Stimulated activated CD4-positive, alpha-beta T cell treated with anti-CD3 and anti-CD28 coated beads, Interleukin-12 subunit alpha, Interleukin-12 subunit beta, amount 100 ng/mL, for 24 hours (primary cell): ENCODE measurements at places on chromosomes 7 and 10.

DNA sequence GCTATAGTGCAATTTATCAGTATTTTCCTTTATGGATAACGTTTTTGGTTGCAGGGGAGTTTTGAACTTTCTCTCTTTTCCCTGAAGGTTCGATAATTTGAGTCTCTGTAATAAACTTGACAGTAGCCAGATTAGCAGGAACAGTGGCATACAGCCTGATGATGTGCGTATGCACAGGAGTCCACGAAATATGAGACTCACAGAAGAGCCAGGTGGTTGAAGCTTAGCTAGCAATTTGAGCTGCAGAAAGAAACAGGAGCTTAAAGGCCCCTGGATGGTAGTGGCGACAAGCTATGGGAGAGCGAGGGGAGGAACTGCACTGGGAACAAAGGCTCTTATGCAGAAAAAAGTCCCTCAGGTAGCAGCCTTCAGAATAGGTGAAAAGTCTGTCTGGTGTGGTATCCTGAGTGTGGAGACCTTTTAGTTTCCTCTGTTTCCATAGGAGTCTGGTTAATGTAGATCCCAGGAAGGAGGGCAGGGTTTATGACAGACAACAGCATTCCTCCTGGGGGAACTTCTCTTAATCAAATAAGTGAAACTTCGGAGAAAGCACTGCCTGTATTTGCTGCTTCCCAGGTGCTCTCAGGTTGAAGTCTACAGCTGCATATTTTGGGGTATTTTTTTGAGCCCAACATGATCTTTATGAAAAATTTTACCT, 32.7 kb downstream of the FANK1 start:
- DNase-seq = no peak

DNA sequence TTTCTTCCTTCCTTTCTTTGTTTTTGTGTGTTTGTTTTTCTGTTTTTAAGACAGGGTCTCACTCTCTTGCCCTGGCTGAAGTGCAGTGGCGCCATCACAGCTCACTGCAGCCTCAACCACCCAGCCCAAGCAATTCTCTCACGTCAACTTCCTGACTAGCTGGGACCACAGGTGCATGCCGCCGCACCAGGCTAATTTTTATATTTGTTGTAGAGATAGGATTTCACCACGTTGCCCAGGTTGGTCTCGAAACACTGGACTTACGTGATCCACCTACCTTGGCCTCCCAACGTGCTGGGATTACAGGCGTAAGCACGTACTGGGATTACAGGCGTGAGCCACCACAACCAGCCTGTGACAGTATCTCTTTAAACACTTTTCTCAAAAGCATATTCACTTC, 120.7 kb downstream of the DKK1 start:
- no peak for DNase-seq

- DNase-seq = no peak
Measured at GRCh38 chr7:38428041-38428440, 154.6 kb upstream of the TARP start.

DNA sequence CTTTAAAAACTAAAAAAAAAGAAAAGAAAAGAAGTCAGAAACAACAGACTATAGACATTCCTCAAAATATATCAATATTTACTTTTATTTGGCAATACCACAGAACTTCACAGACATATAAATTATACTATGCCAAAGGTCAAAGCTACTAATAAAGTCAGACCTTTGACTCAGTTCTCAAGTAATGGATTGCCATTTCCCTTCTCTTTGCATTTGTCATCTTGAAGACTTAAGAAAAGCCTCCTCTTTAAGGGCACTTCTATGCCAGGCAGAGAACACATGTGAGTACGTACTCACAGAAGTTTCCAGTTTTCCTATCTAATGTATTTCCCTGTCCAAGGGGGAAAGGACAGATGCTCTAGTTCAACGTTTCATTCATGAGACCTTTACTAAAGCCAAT, 37.6 kb downstream of the TNPO3 start:
- no peak for DNase-seq

- no peak for DNase-seq
Measured at GRCh38 chr10:38102880-38103279, 8.7 kb downstream of the ZNF37A start.

GRCh38 chr10:29479081-29479925, 155.5 kb downstream of the SVIL start:
- no peak for DNase-seq

GRCh38 chr7:52758356-52758755, 277.1 kb upstream of the POM121L12 start:
- no peak for DNase-seq

DNA sequence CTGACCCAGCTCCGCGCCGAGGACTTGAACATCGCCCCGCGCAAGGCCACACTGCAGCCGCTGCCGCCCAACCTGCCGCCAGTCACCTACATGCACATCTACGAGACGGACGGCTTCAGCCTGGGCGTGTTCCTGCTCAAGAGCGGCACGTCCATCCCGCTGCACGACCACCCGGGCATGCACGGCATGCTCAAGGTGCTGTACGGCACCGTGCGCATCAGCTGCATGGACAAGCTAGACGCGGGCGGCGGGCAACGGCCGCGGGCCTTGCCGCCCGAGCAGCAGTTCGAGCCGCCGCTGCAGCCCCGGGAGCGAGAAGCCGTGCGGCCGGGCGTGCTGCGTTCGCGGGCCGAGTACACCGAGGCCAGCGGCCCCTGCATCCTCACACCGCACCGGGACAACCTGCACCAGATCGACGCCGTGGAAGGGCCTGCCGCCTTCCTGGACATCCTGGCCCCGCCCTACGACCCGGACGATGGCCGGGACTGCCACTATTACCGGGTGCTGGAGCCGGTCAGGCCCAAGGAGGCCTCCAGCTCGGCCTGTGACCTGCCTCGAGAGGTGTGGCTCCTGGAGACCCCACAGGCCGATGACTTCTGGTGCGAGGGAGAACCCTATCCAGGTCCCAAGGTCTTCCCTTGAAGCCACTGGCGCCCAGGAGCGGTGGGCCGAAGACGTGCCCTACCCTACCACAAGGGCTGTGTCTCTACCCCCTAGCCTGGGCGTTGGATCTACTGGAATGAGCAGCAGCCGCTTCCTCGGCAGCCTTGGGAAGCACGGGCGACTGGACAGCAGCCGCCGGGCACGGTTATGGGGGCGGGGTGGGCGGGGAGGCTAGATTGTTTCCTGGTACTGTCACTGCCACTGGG, 945 bp downstream of the ADO start:
- DNase-seq = no peak

DNA sequence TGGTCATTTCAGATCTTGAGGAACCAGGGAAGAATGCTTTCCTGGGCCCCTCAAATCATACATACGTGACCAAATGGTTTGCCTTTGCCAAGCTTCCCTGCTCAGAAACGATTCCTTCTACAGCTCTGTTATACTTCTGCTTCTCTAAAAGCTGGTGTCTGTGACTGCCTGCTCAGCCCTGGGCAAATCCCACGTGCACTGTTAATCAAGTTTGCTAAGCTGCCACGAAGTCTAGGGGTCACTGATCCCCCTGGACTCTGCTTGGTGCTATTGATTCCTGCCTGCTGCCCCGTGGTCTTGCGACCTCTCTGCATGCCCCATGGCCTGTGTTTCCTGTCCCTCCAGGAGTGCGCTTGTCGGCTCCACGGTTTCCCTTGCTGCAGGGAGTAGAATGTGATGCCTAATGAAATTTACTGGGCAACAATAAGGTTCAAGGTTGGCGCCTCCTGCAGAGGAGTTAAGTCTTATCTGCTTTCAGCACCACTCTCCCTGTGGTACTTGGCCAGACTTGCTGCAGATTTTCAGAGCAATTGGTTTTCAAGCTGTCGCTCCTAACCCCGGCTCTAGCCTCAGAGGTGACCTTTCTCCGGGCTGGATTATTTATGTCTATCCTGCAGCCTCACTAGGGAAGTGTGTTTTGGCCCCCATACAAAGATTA, 201.6 kb upstream of the FZD8 start:
- DNase-seq = no peak

GRCh38 chr7:40986351-40986873, 716.5 kb downstream of the INHBA start:
- no peak for DNase-seq

DNA sequence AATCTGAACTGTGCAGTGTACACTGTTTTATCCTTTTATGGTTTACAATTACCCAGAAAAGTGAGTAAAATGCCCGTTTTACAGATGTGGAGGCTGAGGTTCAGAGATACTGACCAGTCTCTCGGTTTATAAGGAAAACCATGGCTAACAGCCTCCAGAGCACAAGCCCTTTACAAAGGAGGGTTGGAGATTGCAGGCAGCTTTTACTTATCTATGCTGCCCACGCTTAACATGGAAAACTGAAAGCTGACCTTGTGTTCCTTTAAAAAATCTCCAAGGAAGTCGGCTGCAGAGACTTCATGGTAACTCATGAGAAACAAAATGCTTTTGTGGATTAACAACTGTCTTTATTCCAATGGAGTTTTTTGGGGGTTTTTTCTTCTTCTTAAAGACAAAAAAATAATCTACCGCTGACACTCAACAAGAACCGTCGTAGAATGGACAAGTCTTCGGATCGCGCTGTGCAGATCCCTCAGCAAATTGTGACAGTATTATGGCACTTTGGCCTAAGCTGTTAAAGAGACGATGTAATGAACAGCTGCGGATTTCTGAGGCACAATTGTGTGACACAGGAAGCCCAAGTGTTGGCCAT, 654 bp upstream of the SLF2 start:
- DNase-seq = no peak

DNA sequence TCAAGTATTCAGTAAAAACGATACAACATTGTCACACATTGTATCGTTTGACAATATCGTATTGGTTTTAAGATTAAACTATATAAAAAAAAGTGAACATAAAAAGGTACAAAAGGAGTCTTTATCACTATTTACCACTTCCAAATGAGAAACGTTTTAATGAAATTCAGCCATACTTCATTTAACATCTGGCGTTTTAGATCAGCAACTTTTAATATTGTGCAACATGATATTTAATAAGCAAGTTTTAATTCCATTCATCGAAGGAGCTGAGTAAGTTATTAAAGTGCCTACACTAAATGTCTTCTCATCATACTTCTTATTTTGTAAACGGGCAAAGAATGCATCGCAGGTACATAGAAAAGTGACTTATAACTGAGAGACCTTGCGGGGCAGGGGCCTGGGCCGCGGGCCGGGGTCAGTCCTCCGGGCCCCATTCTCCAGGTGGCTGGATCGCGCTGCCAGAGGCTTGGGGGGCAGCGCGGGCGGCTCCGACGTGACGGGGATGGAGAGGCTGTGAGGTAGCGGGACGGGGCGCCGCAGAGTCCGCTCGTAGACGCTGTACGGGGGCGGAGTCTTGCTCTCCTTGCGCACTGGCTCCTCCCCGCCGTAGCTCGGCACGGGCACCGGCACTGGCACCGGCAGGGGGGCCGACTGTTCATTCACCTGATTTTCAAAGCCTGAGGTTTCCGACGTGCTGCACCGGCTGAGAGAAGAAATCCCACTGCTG, 165.8 kb upstream of the IMMP2L start:
- DNase-seq = no peak

GRCh38 chr10:29535012-29535777, 99.6 kb downstream of the SVIL start:
- DNase-seq = no peak

DNA sequence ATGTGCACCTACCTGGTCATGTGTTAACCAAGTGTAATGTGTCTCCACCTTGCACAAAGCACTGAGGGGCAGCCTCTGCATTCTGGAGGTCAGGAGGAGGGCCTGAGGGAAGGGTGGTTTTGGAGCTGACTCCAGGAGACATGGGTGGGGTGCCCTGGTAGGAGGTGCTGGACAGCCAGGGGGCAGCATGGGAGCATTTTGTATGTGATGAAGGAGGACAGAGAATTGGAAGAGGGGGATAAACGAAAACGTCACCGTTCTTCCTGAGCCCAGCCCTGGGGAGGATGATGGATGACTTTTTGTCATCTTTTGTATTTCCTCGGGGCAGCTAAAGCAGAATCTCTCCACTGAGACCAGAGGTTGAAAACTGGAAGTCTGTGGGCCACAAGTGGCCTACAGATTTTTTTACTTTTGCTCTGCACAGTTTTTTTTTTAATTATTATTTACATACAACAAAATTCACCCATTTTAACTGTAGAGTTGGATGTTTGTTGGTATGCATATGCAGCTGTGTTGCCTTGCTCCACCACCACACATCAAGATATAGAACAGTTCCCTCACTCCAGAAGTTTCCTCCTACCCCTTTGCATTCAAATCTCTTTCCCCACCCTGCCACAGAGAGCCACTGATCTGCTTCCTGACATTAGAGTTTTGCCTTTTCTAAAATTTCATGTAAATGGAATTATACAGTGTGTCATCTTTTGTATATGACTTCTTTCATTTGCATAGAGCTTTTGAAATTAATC, 242.5 kb downstream of the VTI1A start:
- no peak for DNase-seq

DNA sequence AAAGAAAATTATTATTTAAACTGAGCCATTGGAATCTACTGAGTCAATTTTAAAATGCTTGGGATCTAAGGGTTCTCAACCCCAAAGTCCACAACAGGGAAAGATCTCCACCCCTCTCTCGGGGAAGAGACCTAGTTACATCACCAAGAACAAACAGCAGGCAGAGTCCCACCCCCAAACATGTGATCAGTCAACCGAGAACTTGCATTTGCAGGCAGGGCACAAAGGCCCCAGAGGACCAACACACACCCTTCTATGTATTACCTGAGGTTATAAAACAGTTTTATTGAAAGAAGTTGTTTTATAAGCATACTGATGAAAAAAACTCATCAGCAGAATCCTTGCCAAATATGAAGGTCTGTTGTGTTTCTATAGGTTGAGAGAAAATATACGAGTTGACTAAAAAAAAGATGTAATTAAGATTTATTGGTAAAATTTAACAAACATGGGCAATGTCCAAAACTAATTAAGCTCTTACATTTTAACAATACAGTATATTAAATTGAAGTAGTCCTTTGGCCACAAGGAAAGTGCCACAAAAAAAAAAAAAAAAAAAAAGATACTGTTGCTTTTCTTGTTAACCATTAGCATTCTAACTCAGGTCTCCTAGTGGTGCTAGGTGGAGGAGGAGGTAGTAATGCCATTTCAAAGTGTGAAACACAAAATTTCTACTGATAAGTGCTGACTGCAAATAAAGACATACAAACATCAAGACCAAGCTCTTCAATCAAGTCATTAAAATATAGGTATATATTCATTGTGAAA, 975 bp upstream of the USP54 start:
- no peak for DNase-seq

- DNase-seq = no peak
Measured at GRCh38 chr7:136139417-136139816, 162.3 kb upstream of the MTPN start.

DNA sequence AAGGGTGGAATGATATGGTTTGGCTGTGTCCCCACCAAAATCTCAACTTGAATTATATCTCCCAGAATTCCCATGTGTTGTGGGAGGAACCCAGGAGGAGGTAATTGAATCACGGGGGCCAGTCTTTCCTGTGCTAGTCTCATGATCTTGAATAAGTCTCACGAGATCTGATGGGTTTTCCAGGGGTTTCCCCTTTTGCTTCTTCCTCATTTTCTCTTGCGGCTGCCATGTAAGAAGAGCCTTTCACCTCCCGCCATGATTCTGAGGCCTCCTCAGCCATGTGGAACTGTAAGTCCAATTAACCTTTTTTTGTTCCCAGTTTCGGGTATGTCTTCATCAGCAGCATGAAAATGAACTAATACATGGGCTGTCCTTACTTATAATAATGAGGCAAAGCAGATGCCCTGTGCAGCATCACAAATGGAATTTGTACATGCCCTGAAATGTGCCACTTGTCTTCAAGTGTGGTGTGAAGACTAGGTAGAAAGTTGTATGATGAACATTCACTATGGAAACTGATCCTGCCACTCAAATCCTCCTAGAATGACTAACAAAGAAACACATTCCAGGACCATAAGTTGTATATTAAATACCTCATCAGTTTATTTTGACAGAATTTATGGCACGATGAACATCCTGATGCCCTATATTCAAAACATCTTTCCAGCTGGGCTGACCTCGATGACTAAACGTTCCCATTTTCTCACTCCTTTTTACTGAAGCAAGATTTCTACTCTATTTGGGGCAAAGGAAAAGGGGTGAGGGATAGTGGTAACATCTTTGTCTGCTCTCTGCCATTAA, 122.8 kb upstream of the CTTNBP2 start:
- DNase-seq = no peak
